ENCODE measurements at places on chromosomes 3 and 15.

GRCh38 chr15:60932051-60932915 lies 296.8 kb downstream of the RORA start:
- peak; percentile 40 for DNase-seq

- peak; percentile 41 for DNase-seq
Measured at GRCh38 chr3:120554812-120555606, 41.1 kb upstream of the NDUFB4 start.

DNA sequence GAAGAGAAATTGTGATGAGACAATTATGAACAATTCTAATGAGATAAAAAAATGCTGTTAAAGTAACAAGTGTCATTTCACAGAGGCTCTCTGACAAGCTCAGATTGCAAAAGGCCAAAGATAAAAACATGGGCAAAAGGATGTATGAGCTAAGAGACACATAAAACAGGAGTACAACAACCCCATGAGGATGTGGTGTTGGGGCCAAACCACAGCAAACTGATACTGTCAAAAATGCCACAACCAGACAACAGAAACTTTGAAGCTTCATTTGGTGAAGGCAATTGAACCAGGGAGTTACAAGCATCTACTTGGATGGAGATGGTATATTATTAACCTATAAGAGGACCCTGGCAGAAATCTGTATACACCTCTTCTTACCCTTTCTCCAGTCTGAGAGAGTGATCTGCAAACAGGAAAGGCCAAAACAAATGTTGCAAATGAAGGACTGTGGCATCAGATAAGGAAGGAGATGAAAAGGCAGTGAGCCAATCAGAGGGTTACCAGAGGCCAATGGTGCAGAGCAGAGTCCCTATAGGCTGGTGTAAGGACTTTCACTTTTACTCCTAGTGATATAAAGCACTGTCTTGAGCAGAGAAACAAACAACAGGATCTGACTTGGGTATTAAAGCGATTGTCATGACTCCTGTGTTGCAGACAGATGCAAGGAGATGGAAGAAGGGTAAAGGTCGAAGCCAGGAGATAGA lies 659.0 kb downstream of the NTRK3 start:
- DNase-seq: no peak

DNA sequence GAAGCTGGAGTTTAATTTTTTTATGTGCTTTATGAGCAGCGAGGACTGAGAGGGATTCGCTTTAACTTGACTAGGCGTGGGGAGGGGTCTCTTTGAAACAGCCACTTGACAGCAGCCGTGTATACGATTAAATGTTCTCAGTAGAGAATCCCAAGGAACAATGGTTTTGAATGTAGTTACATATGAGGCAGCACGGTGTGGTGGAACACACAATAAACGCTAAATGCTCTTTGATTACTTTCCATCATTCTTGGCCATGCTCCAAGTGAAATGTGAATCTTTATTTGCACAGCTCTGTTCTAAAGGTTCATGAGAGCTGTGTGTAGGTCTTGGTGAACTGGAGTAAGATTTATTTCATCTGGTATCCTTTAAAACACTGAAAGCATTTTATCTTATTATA lies 251.4 kb upstream of the TGFBR2 start:
- no peak for DNase-seq

- DNase-seq: peak; percentile 73
Measured at GRCh38 chr3:74000725-74001124, 376.0 kb upstream of the PDZRN3 start.

DNA sequence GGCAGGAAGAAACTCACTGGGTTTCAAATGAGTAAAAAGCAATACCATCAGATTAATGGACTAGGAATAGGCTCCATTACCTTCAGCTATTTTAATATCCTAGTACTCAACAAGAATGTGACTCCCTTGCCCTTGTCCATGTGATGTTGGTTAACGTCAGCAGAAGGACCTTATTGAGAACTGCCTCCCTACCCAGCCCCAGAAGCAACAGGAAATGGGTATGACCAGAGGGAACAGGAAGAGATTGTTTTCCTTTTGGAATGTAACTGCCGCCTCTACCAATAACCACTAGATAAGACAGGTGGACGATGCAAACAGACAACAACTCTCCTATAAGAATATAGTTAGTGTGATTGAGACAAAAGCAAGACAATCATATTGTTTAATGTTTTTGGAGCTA lies 10.4 kb upstream of the MME start:
- no peak for DNase-seq

DNA sequence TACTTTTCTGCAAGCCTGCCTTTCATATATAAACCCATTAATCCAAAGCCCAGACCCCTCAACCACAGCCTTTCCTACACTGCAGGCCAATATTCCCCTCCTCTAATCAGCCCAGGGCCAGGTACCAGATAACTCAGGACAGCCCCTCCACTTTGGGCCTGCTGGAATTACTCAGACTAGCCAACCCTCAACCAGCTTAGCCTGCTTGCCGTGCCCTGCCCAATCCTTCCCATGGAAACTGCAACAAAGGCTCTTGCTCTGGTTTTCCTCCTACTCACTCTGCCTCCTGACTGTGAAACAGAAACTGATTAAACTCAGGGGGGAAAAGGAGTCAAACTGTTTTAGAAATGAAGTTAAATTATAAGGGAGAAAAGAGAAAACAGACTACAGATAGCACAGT lies 248.1 kb downstream of the KLF13 start:
- no peak for DNase-seq

DNA sequence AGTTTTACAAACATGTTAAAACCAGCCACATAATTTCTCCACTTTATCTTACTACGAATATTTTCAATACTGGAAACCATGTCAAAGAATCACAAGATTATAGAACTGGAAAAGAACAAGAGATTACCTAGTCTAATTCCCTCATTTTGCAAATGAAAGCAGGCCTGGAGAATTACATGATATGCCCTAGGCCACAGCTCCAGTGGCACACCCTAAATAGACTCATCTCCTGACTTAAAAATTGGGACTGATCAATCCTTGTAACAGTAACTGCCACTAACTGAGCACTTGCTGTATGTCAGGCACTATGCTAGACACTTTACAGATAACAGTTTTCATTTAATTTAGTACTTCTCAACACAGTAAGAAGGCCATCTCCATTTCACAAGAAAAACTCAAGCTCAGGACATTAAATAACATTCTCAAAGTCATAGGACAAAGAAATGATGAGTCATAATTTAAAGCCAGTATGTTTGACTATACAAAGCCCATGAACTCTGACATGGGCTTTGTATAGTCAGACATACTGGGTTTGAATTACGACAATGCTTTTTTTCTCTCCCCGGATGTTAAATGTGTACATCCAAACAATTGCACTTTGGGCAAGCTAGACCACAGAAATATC lies 9.4 kb downstream of the IGSF11 start:
- no peak for DNase-seq

GRCh38 chr15:84669726-84670125 lies 11.7 kb upstream of the NMB start:
- DNase-seq: peak; percentile 51

- no peak for DNase-seq
Measured at GRCh38 chr3:150764566-150764965, 1.6 kb upstream of the SIAH2 start.

DNA sequence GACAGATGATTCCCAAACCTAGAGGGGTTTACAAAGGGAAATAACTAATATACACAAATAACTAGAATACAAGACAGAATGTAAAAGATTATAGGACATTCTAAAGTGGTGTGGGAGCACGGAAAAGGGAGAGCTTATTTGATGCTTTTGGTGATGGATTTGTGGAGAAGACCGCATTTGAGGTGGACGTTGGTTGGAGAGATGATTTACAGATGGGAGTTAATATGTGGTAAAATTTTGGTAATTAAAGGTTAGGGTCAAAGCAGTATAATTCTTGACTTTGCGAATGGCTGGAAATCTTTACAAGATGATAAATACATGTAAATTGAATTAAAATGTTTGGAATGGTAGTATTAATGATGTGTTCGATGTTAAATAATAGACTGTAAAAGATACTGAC lies 1.2 kb downstream of the KNL1 start:
- DNase-seq: no peak

GRCh38 chr3:11610700-11611275 lies 32.9 kb downstream of the VGLL4 start:
- DNase-seq: no peak

GRCh38 chr15:81263477-81263876 lies 60.5 kb downstream of the STARD5 start:
- DNase-seq: no peak

GRCh38 chr15:68475449-68475848 lies 43.5 kb upstream of the ITGA11 start:
- DNase-seq: no peak

DNA sequence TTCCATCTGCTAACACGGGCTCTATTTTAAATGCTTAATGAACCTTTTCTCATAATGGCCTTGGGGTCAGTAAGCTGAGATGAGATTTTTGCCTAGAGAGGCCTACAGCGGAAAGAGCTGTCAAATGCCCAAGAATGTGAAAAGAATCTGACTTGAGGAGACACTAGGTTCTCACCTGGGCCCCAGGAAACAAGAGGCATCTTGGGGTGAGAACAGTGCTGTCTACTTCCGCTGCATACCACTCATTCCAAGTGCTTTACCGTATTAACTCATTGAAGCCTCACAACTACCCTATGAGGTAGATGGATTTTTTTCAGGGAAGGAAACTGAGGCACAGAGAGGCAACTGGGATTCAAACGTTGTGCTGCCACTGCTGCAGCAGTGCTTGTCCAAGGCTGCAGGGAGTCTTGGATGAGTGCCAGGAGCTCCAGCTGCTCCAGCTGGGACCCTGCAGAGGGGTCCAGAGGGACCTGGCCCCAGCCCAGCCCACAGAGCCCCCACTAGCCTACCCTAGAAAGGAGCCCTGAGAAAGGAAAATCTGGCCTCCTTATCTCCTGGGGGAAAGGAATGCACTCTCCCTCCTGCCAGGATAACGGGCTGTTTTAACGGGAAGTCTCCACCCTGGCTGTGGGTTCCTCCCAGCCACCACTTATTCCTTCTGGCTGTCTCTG lies 68.4 kb downstream of the SLC12A8 start:
- peak; percentile 59 for DNase-seq

DNA sequence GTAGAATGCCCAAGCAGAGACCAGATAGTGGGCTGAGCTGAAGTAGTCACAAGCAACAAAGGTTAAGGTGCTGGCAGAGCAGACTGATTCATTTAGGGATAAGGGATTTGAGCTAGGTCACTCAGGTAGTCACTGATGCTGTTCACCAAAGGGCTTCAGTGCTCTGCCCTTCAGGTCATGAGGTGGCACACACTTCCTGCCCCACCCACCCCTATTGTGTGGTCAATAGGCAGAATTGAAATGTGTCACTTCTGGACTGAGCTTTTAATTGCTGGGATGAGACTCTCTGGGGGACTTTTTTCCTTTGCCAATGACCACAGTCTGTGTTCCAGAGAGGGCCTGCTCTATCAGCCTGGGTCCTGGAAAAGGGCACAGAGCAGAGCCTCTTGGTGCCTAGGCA lies 2.9 kb upstream of the DIS3L start:
- DNase-seq: no peak

DNA sequence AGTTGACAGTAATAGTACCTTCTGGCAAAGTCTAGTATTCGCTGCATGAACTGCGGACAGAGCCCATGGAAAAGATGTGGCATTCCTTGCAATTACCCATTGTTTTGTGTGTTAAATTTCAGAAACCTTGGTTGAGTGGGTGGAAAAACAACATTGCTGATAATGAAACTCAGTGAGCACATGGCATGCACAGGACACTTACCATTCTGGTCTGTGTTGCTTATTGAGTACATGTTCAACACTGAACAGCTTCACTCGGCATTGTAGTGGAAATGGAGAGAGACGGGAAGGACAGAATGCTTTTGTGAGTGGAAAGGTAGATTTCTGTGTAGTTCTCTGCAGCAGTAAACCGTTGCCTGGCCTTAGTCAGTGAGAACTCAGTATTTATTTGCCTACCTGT lies 165.3 kb downstream of the FNDC3B start:
- DNase-seq: no peak

DNA sequence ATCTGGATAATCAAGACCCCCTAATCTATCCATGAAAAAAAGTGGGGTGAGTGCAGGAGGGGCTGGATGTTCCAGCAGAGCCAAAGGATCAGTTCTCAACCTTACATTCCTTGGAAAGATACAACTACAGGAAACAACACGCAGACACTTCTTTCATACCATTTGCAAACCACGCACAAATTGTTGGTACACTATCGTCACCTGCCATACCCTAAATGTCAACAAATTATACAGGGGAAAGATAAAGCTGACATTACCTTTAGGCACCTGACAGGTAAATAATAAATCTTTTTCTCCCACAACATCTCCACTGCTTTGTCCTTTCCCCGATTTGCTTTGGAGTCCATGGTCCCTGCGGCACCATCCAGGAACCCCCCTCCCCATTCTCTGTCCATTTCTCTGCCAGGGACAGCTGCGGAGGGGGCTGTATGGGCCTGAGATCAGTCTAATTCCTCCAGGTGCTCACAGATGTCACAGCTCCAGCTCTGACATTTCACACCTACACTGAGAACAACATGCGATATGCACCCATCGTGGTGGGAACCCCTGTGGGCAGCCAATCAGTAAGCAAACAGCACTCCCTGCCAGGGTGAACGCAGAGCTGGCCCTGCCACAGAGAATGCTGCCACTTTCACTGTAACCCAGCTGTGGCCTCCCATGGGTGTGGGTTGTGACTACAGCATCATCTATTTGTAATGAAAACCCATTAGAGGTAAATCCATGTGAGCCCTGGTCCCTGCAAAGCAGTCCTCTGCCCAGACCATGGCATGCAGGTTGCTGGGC lies 37.7 kb upstream of the BCL2L10 start:
- no peak for DNase-seq

- no peak for DNase-seq
Measured at GRCh38 chr3:13890377-13891016, 10.6 kb upstream of the WNT7A start.

DNA sequence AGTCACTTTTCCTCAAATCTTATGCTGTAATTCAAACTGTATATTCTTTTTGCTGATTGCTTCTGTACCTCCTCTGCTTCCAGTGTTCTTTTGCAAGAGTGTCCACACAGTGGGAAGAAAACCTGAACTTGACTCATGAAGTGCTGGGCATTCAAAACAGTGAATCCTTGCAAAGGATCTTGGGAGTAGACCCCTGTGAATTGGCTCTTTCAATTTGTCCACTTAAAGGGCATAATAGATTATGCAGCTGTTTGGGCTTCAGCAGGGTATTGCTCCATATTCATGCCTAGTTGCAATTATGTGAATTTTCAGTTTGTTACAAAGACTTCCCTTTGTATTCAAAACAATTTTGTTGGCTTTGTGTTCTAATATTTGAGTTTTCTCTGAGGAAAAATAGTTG lies 11.4 kb downstream of the ZFAND6 start:
- peak; percentile 41 for DNase-seq

- DNase-seq: peak; percentile 59
Measured at GRCh38 chr15:39581793-39582285, 960 bp downstream of the THBS1 start.

GRCh38 chr15:76575274-76575673 lies 238.7 kb downstream of the ISL2 start:
- DNase-seq: no peak

DNA sequence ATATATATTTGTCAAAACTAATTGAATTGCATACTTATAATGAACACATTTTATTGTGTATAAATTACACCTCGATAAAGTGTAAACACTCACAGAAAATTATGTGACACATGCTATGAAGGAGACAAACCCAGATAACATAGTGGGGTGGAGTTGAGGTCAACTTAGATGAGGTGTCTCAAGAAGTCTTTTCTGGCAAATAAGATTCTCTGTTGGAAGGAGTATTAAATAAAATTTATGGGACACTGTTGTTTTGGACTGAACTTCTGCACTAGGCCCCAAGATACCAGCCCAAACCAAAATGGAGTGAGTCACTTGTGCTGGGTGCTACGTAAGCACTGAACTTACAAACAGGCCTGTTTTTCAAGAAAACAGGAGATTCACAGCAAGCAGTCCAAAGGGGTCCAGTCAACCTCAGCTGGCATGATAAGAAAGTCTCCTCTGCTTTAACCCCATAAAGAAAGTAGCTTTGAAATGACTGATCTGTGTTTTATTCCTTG lies 18.7 kb downstream of the ACTC1 start:
- no peak for DNase-seq
